Upper lobe of left lung (tissue), 6 donors: ENCODE measurements at places on chromosomes 7 and 10. TPM values are rescaled to one million over a fixed set of nuclear protein-coding genes. Genes with fewer than 3 reads are reported as not detected.

DNA sequence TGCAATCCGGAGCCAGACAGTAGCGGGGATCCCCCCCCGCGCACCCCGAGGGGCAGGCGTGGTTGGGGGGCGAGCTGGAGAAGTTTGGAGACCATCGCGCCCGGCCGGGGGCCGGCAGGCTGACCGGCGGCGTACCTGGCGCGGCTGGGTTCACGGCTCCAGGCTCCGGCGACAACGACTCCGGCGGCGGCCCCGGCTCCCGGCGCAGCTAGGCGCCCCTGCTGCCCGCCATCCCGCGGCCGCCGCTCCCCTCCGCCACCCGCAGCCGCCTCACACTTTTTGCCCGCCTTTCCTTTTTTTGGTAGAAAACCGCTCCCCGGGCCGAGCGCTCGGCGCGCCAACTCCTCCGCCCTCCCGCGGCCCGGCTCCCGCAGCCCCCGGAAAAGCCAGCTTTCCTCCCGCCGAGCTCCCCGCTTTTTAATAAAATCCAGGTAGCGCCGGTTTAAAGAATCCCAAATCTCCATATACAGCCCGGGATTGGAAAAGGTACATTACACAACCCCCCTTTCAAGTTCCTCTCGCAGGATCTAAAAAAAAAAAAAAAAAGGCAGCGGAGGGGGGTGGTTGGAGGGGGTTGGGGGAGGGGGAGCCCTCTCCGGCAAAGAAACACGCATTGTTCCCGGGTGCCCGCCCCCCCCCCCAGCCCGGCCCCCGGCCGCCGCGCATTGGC lies at the start of gene TNRC18:
TNRC18 (minus strand) TSS at position 529 of the 670 bp plus-strand sequence. CDS start 2,588 bp downstream, outside the sequence.
- peak within 1 kb of the TSS; percentile 99 for H3K27ac ChIP-seq
- H3K4me1 ChIP-seq = peaks cover 15% of the 10 kb centered on the region
- peak within 1 kb of the TSS; percentile 78 for H3K4me3 ChIP-seq
- DNase-seq = peak; percentile 93

The GPNMB gene
- total RNA-seq = 172 TPM

- H3K27me3 ChIP-seq = no peaks in the 10 kb centered on the region
- H3K27ac ChIP-seq = no peak overlapping the region
- H3K4me1 ChIP-seq = peaks cover 3% of the 10 kb centered on the region
- no peak for DNase-seq
- no peaks in the 10 kb centered on the region for H3K36me3 ChIP-seq
- H3K4me3 ChIP-seq = no peak overlapping the region
Observed at GRCh38 chr10:77189520-77189919, 448.1 kb downstream of the KCNMA1 start.

The NPY gene
- total RNA-seq = not detected

The CALHM1 gene
- not detected for total RNA-seq

GRCh38 chr10:77383861-77384553 lies 253.6 kb downstream of the KCNMA1 start:
- H3K27me3 ChIP-seq = no peaks in the 10 kb centered on the region
- H3K27ac ChIP-seq = no peak overlapping the region
- no peak for DNase-seq

GRCh38 chr10:15290150-15290549 lies 80.9 kb downstream of the FAM171A1 start:
- H3K4me1 ChIP-seq = no peaks in the 10 kb centered on the region
- H3K4me3 ChIP-seq = no peak overlapping the region
- H3K36me3 ChIP-seq = no peaks in the 10 kb centered on the region
- H3K27me3 ChIP-seq = no peaks in the 10 kb centered on the region
- H3K27ac ChIP-seq = no peak overlapping the region
- DNase-seq = no peak

DNA sequence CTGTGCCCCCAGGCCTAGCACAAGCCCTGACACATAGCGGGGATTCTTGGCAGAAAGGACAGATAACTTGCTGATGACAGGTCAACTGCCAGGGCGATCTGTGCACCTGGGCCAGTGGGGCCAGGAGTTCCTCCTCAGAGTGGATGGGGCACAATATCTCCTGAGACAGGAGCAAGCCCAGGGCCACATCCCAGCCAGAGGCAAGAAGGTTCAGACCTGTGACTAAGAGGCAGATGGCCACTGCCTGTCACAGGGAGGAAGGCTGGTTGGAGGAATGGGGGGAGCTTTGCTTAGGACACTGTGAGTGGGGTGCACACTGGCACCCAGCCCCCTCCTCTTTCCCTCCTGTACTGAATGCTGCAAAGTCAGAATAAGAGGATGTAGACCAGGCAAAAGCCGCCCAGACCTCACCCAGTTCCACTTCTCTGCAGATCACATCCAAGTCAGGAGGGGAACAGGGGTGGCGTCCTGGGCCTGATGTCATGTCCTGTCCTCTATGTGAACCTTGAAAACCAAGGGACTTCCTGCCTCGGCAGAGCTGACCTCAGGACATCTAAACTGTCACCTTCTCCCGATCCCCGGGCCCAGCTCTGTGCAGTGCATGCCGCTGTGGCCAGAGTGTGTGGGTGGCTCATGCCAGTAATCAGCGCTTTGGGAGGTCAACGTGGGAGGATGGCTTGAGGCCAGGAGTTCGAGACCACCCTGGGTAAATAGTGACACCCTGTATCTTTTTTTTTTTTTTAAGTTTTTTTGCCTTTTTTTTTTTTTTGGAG lies 1.3 kb downstream of the GUSB start:
- peak overlapping the region; percentile 65 for H3K27ac ChIP-seq
- no peaks in the 10 kb centered on the region for H3K27me3 ChIP-seq
- peaks cover 30% of the 10 kb centered on the region for H3K36me3 ChIP-seq
- H3K4me1 ChIP-seq = peaks cover 19% of the 10 kb centered on the region

DNA sequence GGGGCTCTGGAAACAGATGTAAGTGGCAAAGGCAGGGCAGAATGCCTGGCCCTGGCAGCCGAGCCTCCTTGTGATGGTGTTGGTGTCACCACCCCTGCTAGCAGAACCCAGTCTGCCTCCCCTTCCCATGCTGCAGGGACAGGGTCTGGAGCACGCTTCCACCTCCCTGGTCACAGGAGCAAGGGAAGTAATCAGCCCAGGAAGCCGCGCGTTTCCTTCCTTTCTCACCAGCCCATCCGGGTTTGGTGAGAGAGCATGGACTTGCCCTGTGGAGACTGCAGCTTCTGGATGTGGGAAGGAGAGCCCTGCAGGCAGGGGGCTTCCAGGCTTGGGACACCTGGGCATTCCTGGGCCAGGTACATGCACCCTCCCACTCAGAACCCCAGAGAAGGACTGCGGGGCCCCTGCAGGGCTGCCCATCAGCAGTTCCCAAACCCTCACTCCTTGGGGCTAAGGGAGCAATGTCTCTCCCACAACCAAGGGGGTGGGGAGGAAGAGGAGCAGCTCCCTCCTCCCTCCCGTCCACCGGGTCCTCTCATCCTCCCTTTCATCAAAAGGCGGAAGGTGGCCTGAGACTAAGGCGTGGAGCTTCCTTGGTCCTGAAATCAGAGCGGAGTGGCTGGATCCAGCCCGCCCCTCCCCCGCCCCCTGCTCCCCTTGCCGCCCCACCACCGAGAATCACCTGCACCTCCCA lies 1.8 kb downstream of the MMRN2 start:
- DNase-seq = no peak
- H3K27ac ChIP-seq = peak overlapping the region; percentile 90
- H3K4me3 ChIP-seq = peak overlapping the region; percentile 47
- H3K4me1 ChIP-seq = peaks cover 57% of the 10 kb centered on the region

The FAM25A gene
- not detected for total RNA-seq

DNA sequence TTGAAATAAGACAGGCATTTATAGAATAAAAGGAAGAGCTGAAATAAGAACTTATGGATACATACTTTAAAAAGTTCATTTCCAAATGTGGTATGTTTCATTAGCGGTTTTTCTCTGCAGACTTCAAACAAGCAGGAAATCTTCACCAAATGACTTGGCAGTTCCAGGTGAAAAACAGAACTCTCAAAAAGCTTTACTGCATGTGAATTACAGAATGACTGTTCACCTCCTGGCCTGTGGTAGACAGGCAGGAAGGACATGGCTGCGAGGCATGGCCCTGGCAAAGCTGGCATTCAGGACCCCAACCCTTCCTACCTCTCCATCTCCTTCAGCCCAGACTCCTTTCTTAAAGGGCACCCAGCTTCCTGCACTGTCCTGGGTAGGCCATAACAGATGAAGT lies 21.2 kb upstream of the ENO4 start:
- H3K4me1 ChIP-seq = no peaks in the 10 kb centered on the region
- H3K36me3 ChIP-seq = no peaks in the 10 kb centered on the region
- H3K4me3 ChIP-seq = no peak overlapping the region
- H3K27me3 ChIP-seq = no peaks in the 10 kb centered on the region
- no peak overlapping the region for H3K27ac ChIP-seq
- no peak for DNase-seq

DNA sequence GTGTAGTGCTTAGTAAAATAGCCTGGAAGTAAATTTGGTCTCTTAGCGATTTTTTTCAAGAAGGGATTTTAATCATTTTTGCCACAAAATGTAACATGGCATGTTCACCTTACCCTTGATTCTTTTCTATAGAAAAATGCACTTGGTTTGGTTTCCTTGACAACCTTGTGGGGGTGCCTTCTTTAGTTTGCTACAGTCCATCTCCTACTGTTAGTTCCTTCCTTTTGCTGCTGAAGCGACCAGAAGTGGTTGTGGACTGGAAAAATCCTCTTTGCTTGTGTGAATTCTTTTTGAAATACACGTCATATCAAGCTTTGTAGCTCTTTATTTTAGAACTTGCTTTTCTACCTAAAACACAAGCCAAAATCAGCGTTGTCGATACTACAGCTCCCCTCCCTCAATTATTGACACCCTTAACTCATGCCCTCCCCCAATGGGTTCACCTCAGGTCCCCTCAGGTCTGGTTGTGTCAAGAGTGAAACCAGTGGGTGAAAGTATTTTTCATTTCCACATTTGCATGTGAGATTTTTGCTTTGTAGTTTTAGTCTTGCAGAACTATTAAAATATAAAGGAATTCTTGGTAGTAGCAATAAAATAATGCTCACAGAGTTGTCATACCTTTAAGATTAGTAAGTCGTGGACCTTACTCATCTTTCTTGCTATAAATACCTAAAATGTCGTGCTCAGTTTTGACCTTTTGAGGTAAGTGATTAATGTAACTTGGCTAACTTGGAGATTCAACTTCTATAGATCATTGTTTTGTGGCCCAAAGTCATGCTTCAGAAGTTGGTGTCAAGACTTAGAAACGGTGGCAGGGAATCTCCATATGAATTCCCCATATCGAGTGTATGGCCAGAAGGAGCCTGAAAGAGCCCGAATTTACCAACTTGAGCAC lies 1.5 kb downstream of the ACTR3B start:
- no peaks in the 10 kb centered on the region for H3K36me3 ChIP-seq
- no peak overlapping the region for H3K27ac ChIP-seq
- DNase-seq = no peak
- H3K4me1 ChIP-seq = peaks cover 16% of the 10 kb centered on the region

DNA sequence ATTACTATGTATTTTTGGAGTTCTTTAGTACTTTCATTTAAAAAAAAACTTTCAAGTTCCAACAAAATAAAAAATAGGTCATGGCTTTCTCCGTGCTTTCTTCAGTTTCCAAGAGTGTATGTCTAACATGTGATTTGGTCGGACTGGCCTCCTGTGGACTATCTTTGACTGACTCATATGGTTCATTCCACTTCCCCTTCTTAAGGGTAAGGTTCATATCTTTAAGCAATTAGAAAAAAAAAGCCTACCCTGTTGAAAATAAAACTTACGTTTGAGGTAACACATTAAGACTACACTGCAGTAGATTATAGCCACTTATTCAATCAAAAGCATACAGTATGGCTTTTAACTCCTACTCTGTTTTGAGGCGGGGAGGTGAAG lies 112.8 kb upstream of the AHR start:
- H3K36me3 ChIP-seq = no peaks in the 10 kb centered on the region
- peaks cover 17% of the 10 kb centered on the region for H3K4me1 ChIP-seq
- H3K27me3 ChIP-seq = no peaks in the 10 kb centered on the region
- H3K4me3 ChIP-seq = no peak overlapping the region
- no peak for DNase-seq
- no peak overlapping the region for H3K27ac ChIP-seq

The HOXA5 gene
- 79.9 TPM for total RNA-seq

- no peak overlapping the region for H3K4me3 ChIP-seq
- H3K27ac ChIP-seq = no peak overlapping the region
- no peak for DNase-seq
- no peaks in the 10 kb centered on the region for H3K27me3 ChIP-seq
- no peaks in the 10 kb centered on the region for H3K4me1 ChIP-seq
- no peaks in the 10 kb centered on the region for H3K36me3 ChIP-seq
Observed at GRCh38 chr7:43309706-43310022, 197.2 kb downstream of the HECW1 start.

The EIF5AL1 gene
- total RNA-seq = not detected

DNA sequence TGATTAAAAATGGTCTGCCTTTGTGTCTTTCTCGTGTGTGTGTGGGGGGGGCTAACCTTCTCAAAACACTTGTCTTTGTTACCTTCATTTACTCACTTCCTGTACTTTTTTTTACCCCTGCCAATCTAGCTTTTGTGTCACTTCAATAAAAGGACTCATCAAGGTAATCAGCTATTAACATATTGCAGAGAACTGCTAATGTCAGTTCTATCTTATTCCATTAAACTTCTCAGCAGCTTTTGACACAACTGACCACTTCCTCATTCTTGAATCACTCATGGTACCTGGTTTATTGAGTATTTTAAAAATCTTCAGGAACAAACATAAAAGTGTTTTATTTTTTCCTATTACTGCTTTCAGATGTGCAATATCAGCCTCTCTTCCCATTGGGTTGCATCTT lies 59.8 kb downstream of the SLC25A40 start:
- H3K36me3 ChIP-seq = no peaks in the 10 kb centered on the region
- DNase-seq = no peak
- H3K4me3 ChIP-seq = no peak overlapping the region

- no peak overlapping the region for H3K4me3 ChIP-seq
- H3K36me3 ChIP-seq = peaks cover 9% of the 10 kb centered on the region
- H3K27ac ChIP-seq = no peak overlapping the region
- H3K27me3 ChIP-seq = no peaks in the 10 kb centered on the region
- peak; percentile 22 for DNase-seq
Observed at GRCh38 chr10:79344502-79345195, 2.6 kb upstream of the PPIF start.
